Ecto neural progenitor cell (in vitro differentiated cells): ENCODE measurements at places on chromosomes 3 and 15.

GRCh38 chr15:74674161-74674560, 21.7 kb downstream of the EDC3 start:
- DNase-seq = no peak

GRCh38 chr15:67818464-67818863, 6.8 kb upstream of the SKOR1 start:
- DNase-seq = no peak

GRCh38 chr3:70312336-70312735, at the start of gene MDFIC2:
Gene MDFIC2 (minus strand): TSS chr3:70312638. CDS start chr3:70311973, 665 bp downstream.
- no peak for DNase-seq

- no peak for DNase-seq
These were observed 178.2 kb upstream of the TGFBR2 start for GRCh38 chr3:30428251-30428650.

DNA sequence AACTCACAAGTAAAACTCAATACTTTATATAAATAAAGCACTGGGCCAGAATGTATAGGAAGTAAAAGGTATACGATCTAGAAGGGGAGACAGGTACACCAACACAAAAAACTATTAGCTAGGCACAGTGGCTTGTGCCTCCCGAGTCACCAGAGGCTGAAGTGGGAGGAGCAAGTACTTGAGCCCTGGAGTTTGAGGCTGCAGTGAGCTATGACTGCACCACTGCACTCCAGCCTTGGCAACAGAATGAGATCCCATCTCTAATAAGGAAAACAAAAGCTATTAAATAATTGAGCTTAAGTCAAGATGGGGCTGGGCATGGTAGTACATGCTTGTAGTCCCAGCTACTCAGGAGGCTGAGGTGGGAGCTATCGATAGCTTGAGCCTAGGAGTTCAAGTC, 17.0 kb downstream of the PIK3CB start:
- DNase-seq = no peak

- no peak for DNase-seq
These were observed 8.7 kb upstream of the ZNF774 start for GRCh38 chr15:90343302-90343790.

DNA sequence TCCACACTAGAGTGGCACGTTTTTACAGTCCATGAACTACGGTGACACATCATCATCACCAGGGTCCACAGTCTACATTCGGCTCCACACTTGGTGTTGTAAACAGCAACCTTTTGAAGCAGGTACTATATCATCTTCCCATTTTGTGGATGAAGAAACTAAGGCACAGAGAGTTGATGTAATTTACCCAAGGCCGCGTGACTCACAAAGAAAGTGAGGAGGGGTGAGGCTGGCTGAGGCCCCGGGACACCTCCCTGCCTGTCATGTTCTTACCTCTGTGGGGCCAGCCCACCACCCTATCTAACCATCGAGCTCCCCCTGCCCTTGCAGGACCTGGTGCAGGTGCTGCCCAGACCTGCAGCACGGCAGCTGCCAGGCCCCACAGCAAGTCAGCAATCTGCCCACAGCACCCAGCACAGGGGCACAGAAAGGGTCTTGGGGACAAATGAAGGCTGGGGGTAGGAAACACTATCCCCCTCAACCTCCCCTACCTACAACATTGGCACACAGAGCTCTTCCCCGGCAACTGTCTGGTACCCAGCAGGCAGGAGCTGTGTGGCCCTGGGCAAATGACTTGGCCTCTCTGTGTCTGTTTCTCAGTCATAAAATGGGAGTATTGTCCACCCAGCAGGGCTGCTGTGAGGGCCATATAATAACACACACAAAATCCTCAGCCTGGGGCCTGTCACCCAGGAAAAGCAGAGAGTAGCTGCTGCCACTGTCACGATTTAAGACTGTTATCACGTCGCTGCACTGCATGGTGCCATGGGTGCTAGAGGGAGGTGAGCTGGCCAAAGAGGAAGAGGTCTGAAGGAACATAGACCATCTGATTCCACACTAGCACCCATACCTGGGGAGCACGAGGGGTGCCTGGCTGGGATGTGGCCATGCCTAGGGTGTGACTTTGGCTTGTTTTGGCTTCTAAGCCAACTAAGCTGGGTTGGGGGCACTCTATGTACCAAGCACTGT, 115.1 kb downstream of the IQSEC1 start:
- DNase-seq = no peak

- DNase-seq = no peak
These were observed 66.8 kb upstream of the ALDH1A3 start for GRCh38 chr15:100812802-100813201.

- DNase-seq = no peak
These were observed 740 bp upstream of the NSMCE3 start for GRCh38 chr15:29270169-29270955.

- no peak for DNase-seq
These were observed 34.9 kb downstream of the CYP19A1 start for GRCh38 chr15:51303462-51303980.
